Natural killer cell (primary cell): ENCODE measurements at places on chromosomes 4 and X. TPM values are rescaled to one million over a fixed set of nuclear protein-coding genes. Genes with fewer than 3 reads are reported as not detected.

GRCh38 chrX:13692771-13693231, 3.9 kb downstream of the RAB9A start:
- H3K27ac ChIP-seq, result peak overlapping the region; percentile 95
- H3K36me3 ChIP-seq, result no peaks in the 10 kb centered on the region
- H3K4me3 ChIP-seq, result no peak overlapping the region
- H3K27me3 ChIP-seq, result no peaks in the 10 kb centered on the region
- peak; percentile 19 for DNase-seq
- peaks cover 53% of the 10 kb centered on the region for H3K4me1 ChIP-seq

DNA sequence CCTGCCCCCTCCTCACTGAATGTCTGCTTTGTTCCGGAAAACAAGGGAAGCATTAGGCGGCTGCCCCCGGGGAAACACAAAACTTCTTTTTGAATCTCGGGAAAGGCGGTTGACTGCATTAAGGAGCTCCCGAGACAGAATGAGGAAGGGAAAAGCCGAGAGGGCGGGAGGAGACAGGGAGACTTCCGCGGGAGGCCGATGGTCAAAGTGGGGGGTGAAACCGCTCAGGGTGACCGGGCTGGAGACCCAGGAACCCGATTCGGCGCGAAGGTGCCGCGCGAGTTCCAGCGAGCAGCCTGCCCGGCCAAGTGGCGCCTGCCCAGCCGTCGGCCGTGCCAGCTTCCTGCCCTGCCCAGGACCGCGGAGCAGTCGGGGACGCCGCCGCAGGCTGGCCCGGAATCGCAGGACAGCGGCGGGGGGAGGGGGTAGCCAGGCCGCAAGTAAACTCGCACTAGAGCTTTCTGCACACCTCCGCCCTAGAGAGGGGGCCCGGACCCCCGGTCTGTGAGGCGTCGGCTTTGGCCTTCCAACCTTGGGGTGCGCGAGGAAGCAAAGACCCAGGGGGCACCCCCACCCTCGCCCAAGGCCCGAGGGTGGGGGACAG, 55.1 kb upstream of the BCOR start:
- DNase-seq, result no peak
- peaks cover 64% of the 10 kb centered on the region for H3K4me1 ChIP-seq
- no peaks in the 10 kb centered on the region for H3K36me3 ChIP-seq
- H3K27me3 ChIP-seq, result peaks cover 3% of the 10 kb centered on the region

GRCh38 chr4:159434114-159434870, 331.4 kb downstream of the RAPGEF2 start:
- H3K27me3 ChIP-seq, result no peaks in the 10 kb centered on the region
- no peak overlapping the region for H3K4me3 ChIP-seq
- peaks cover 4% of the 10 kb centered on the region for H3K4me1 ChIP-seq
- H3K36me3 ChIP-seq, result no peaks in the 10 kb centered on the region
- H3K27ac ChIP-seq, result no peak overlapping the region

DNA sequence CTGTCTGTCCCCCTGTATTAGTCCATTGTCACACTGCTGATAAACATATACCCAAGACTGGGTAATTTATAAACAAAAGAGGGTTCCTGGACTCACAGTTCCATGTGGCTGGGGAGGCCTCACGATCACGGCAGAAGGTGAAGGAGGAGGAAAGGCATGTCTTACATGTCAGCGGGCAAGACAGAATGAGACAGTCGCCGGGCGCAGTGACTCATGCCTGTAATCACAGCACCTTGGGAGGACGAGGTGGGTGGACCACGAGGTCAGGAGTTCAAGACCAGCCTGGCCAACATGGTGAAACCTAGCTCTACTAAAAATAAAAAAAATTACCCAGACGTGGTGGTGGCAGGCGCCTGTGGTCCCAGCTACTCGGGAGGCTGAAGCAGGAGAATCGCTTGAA, 24.7 kb downstream of the IL3RA start:
- no peak overlapping the region for H3K4me3 ChIP-seq
- peaks cover 6% of the 10 kb centered on the region for H3K36me3 ChIP-seq
- no peak for DNase-seq
- no peaks in the 10 kb centered on the region for H3K4me1 ChIP-seq

DNA sequence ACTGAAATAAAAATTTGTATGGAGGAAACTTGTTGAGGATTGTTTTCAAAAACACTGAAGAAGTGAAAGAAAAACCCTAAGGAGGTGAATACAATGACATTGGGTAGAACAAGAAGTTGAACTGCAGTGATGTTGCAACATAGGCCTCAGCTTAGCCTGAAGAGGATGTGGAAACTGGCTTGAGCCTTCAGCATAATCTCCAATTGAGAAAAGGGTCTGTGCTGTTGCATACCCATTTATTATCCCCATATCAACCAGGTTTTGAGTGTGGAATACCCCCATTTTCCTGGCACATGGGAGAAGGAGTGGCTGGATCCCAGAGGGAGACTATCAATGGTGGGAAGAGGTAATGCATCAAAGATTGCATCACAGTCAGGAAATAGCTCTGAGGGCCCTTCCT, 695.0 kb upstream of the HS3ST1 start:
- no peak overlapping the region for H3K4me3 ChIP-seq
- no peak for DNase-seq
- no peak overlapping the region for H3K27ac ChIP-seq
- no peaks in the 10 kb centered on the region for H3K4me1 ChIP-seq

The SLITRK2 gene
- total RNA-seq, result not detected

The CLIC2 gene
- 2.2 TPM for total RNA-seq
